Neural progenitor cell (in vitro differentiated cells): ENCODE measurements at places on chromosomes 4 and X. TPM values are rescaled to one million over a fixed set of nuclear protein-coding genes. Genes with fewer than 3 reads are reported as not detected.

GRCh38 chrX:24151513-24151912 lies 2.0 kb downstream of the ZFX start:
- H3K4me1 ChIP-seq = peaks cover 44% of the 10 kb centered on the region
- peak overlapping the region; percentile 100 for H3K4me3 ChIP-seq
- H3K36me3 ChIP-seq = peaks cover 19% of the 10 kb centered on the region
- no peaks in the 10 kb centered on the region for H3K27me3 ChIP-seq
- H3K27ac ChIP-seq = peak overlapping the region; percentile 100

IGSF1 gene
- 9.6 and 9.9 TPM in 2 replicates for total RNA-seq

GRCh38 chr4:150096625-150097024 lies 18.4 kb downstream of the DCLK2 start:
- H3K27ac ChIP-seq = no peak overlapping the region
- no peaks in the 10 kb centered on the region for H3K27me3 ChIP-seq
- H3K4me1 ChIP-seq = peaks cover 18% of the 10 kb centered on the region
- H3K4me3 ChIP-seq = no peak overlapping the region
- DNase-seq = peak; percentile 74

- H3K36me3 ChIP-seq = no peaks in the 10 kb centered on the region
- no peaks in the 10 kb centered on the region for H3K27me3 ChIP-seq
- no peak for DNase-seq
Measured at GRCh38 chrX:101417190-101417589, 9.2 kb downstream of the HNRNPH2 start.
